ENCODE measurements at places on chromosomes 3 and 15. TPM values are rescaled to one million over a fixed set of nuclear protein-coding genes. Genes with fewer than 3 reads are reported as not detected.
A peak's percentile ranks its signal among the peaks of the same experiment; 100 is the strongest.

GRCh38 chr3:53040351-53040820 lies 5.5 kb downstream of the SFMBT1 start:
- DNase-seq: no peak

Gene MORC1
- total RNA-seq: not detected

DNA sequence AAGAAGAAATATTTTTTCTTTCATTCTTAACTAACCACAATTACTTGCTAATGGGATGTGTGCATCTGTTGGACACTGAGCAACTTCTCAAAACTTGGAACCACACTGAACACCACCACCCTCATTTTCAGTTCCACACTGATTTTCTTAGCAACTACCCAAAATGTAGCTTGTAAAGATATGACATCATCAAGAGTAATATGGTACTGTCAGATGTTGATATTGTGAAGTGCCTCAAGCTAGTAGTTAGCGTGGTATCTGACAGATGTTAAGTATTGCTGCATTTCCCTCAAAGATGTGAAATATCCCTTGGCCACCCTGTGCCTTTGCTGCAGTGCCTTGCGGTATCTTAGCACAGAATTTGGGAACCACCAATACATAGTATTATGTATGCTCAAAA lies 9.3 kb downstream of the RFTN1 start:
- DNase-seq: no peak

Gene SLC12A1
- not detected for total RNA-seq

DNA sequence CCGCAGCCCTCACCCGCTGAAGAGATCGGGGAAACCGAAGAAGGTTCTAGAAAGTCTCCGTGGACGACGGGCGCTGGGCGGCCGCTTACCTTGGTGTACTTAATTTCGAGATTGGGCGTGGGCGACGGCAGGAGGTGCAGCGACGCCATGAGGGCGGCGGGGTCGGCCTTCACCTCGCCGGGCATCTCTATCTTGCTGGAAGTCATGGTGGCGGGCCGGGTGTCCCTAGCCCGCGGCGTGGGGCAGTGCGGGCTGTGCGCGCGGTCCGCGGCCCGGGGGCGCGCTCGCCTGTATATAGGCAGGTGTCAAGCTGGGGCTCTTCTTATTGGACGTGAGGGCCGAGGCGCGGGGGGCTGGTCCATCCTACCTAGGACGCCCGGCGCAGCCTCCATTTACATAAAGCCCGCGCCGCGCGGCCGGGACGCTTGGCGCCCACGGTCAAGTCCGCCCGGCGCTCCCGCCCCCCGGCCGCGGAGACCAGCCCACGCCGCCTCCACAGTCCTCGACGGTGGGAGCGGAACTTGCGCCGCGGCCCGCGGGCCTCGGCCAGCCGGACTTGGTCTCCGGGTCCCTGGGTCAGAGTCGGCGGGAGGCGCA lies at the start of gene ALDH1A2:
Gene ALDH1A2 (minus strand): TSS at position 267 of the 597 bp plus-strand sequence. CDS start 61 bp downstream, at position 206.
- DNase-seq: peak; percentile 71

Data from left ventricle myocardium superior (tissue), 1 donor.